HS-27A (cell line): ENCODE measurements at places on chromosomes 13 and 19.

- no peak for DNase-seq
Observed at GRCh38 chr13:110089815-110090214, 217.1 kb downstream of the COL4A1 start.

DNA sequence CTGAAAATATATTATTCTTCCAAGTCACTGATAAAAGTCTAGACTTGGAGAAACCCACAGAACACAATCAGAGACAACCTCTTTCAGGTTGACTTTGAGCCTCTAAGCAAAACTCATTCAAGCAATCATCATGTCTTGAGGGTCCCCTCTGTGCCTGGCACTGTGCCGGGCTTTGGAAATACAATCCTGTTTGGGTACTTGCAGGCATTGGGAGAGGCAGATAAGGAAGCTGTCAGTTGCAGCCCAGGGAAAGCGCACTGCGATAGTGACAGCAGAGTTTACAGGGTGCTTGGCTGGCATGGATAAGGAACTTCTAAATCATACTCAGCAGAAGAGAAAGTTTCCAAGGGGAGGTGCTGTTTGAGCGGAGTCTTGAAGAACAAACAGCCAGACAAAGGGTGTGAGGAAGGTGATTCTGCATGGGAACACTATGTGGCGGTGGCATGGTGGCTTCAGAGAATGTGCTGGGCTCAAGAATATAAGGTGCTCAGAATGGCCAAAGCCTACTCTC, 9.1 kb downstream of the SERP2 start:
- no peak for DNase-seq

- DNase-seq: no peak
Observed at GRCh38 chr19:18297308-18297707, 15.9 kb upstream of the JUND start.

DNA sequence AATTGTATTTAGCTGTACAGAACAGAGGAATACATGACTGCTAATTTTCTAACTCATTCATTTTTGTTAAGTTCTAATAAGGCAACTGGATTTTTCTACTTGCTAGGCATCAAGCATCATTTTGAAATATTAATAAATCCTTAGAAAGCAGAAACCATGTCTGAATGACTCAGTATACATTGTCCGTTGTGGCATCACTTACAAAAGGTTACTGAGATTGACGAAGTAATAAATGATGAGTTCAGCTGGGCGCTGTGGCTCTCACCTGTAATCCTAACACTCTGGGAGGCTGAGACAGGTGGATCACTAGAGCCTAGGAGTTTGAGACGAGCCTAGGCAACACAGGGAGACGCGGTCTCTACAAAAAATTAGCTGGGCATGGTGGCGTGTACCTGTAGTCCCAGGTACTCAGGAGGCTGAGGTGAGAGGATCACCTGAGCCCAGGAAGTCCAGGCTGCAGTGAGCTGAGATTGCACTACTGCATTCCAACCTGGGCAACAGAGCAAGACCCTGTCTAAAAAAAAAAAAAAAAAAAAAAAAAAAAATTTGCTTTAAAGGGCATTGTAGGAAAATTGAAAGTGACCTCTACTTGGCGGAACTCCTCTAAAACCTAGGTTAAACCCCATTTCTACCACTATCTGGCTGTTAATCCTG, 36.6 kb downstream of the LHFPL6 start:
- DNase-seq: no peak

GRCh38 chr19:294341-294945, 3.2 kb upstream of the PLPP2 start:
- no peak for DNase-seq

- no peak for DNase-seq
Observed at GRCh38 chr13:105598529-105598928, 936.9 kb downstream of the EFNB2 start.
